ENCODE measurements at places on chromosomes 2 and 18.

DNA sequence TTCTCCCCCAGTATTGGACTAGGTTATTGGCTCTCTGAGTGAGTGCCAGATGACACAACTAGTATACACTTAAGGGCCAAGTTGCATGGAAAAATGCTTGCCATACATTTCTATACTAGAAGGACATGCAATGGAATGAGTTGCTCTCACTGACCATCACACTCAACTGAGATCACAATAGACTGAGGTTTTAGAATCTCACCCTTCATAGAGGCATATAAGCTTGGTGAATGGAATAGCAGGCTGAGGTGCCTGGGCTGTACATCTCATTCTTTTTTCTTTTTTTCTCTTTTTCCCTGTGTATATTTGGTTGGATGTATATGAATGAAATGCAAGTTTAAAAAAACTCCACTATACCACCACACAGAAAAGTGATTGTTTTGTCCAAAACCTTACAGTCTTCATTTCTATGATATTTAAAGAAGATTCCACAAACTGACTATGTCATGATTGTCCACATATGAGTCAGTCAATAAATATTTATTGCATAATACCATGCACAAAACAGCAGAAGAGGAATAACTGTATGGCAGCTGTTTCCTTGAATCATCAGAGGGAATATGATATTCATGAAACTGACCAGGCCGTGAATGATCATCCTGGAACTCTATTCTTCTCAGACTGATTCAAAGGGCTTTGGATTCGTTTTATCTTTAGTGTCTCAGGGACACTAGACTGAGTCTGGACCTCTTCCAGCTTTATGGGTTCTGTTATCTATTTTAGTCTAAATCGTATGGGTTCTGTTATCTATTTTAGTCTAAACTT is 122.6 kb upstream of the STK17B start:
- no peak for DNase-seq

DNA sequence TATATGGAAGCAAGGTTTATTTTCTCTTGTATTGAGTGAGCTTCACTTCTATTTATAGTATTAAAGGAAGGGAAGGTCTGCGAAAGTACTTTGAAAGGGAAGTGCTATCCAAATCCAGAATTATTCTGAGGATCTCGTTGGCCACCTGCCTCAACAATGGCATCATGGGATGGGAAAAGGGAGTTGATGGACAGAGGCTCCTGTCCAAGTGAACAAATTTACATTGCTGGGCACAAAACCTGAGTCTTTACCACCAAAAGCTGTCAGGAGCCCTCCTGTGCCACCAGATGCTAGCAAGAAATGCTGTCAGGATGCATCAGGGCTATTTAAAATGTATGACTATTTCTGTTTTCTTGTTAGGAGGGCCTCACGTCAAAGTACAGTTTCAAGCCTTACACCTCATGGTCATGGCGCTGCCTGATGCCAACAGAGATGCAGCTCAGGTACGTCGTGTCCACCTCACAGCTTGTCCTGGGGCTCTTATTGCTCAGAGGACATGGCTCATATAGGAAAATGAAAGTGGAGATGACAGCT is 157.3 kb downstream of the ARHGAP28 start:
- no peak for DNase-seq

GRCh38 chr18:26971409-26971808 is 105.9 kb upstream of the AQP4 start:
- DNase-seq, result no peak

- DNase-seq, result no peak
Measured at GRCh38 chr2:9971105-9971818, 19.8 kb downstream of the GRHL1 start.

- DNase-seq, result no peak
Measured at GRCh38 chr18:8977701-8978100, 124.8 kb upstream of the NDUFV2 start.

DNA sequence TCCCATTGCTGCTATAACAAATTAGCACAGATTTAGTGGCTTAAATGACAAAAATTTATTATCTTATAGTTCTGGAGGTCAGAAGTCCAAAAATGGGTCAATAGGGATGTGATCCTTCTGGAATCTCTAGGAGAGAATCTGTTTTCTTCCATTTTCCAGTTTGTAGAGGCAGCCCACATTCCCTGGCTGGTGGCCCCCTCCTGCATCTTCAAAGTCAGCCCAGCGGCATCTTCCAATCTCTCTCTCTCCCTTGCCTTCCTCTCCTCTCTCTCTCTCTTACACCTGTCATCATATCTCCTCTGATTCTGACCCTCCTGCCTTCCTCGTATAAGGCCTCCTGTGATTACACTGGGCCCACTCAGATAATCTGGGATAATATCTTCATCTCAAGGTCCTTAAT is 3.9 kb upstream of the AGAP1 start:
- DNase-seq, result no peak

- DNase-seq, result no peak
Measured at GRCh38 chr2:223649554-223650533, 47.7 kb upstream of the SCG2 start.

- DNase-seq, result no peak
Measured at GRCh38 chr2:73267008-73267407, 17.3 kb downstream of the FBXO41 start.

- no peak for DNase-seq
Measured at GRCh38 chr2:138026111-138027020, 62.1 kb downstream of the HNMT start.

DNA sequence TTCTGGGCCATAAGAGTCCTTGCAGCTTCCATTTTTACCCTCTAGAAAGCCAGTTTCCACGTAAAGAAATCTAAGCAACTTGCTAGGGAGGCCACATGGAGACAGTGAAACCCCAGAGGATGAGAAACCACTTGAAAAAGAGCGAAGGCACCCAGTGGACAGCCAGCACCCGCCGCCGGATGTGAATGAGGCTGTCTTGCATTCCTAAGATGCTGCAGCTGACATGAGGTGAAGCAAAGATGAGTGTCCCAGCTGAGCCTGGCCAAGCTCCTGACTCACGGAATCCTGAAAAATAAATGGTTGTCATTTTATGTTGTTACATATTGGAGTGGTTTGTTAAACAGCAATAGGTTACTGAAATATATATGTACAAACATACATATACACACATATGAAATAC is 65.9 kb upstream of the STPG4 start:
- DNase-seq, result no peak

- no peak for DNase-seq
Measured at GRCh38 chr2:204364860-204365535, 180.3 kb upstream of the PARD3B start.

DNA sequence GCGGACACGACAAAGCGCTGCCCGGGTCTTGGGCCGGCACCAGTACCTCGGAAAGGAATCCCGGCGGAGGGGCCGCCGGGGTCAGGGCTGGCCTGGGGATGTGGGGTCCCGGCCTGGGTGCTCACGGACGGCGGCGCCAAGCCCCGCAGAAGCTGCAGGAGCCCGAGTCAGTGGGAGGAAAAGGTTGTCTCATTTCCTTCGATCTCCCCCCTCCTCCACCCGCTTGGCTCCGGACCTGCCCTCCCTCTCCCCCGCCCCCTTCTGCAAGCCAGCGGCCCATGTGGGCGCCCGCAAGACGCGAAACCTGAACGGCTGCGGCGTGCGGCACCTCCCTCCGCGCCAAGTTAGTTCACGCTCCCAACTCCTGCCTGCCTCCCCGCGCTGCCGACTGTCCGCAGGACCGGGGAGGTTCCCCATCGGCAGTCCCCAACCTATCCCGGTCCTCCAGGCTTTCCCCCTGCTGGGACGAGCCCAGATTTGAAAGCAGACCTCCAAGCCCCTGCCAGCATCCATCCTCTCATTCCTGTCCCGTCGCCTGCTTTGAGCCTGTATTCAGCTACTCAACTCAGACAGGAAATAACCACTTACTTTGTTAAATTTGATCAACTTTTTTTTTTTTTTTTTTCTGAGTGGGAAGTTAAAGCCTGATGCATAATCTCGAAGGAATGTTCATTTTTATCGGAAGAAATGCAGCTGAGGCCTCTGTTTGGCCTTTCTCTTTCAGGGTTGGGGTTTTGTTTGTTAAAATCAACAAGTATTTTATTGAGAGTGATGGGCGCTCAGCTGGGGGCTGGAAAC is at the start of gene EVA1A:
Gene EVA1A (minus strand): TSS at position 172 of the 798 bp plus-strand sequence. CDS start 42,799 bp downstream, outside the sequence.
- DNase-seq, result no peak

DNA sequence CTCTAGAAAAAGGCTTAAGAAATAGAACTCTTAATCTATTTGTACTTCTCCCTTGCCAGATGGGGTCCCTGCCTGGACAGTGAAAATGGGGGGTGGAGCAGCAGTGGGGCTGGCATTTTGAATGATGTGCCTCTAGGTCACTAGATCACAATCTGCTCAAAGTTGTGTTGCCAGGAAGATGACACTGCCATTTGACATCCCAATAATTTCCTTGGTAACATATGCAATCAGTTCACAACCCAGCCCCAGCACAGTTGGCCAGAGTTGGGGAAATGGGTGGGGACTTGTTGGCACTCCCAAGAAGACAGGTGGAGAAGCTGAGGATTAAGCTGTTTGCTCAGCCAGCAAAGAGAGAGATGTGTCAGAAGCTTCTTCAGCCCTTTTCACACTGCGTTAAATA is 558.3 kb upstream of the KLHL29 start:
- no peak for DNase-seq

GRCh38 chr2:38622210-38622609 is 19.5 kb upstream of the HNRNPLL start:
- DNase-seq, result no peak

DNA sequence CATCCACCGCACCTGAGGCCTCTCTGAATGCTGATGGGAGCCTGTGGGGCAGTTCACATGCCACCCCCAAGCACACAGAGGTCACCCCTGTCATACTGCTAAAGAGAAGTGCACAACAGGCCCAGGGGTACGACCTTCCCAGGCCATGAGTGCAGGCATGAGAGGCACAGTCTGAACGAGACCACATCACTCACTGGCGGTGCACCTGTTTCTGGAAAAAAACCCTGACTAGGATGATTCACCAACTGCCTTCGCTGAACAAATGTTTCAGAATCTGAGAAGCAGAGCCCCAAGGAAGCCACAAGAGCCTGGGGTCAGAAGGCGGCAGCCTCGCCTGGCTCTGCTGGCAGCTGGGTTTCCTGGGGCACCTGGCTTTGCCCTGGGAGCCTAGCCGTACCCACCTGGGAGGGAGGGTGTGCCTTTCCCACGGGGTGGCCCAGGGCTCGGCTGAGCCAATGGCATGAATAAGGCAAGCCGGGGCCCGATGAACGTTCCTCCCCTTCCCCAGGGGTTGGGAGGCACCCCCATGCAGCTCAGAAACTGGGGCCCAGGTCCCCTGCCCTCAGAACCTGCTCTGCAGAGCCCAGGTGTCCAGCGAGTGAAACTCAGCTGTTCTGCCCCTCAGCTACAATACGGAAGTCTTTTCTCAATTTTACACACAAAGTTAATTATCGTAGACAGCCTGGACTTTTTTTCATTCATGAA is 73.8 kb downstream of the HDAC4 start:
- peak; percentile 72 for DNase-seq

- DNase-seq, result no peak
Measured at GRCh38 chr2:105425936-105426625, 27.2 kb upstream of the FHL2 start.

- no peak for DNase-seq
Measured at GRCh38 chr2:196012314-196012713, 56.3 kb downstream of the DNAH7 start.

DNA sequence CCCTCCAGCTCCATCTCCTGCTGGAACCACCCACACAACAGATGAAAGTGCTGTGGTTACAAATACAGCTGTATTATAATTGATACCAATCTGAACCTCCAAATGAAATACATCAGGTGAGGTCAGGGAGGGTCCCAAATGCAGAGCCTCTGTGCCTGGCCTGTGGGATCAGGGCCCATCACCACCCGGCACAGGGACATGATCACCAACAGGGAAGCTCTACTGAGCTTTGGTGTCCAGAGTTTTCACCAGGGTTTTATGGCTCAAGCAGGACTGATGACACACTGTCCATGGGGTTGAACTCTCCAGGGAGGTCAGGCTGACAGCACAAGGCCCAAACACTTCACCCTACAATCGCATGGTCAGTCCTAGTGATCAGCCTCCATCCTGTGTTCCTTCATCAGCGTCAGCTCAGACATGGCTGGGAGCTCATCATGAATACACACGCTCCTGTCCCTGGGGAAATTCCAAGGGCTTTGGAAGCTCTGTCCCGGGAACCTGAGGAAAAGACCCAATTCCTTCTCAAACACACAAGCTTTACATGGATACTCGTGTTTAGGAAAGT is 3.9 kb upstream of the PXDN start:
- no peak for DNase-seq

- DNase-seq, result no peak
Measured at GRCh38 chr2:64640153-64641044, 13.3 kb downstream of the SERTAD2 start.

GRCh38 chr18:2570772-2571199 is 519 bp downstream of the METTL4 start:
- DNase-seq, result no peak

DNA sequence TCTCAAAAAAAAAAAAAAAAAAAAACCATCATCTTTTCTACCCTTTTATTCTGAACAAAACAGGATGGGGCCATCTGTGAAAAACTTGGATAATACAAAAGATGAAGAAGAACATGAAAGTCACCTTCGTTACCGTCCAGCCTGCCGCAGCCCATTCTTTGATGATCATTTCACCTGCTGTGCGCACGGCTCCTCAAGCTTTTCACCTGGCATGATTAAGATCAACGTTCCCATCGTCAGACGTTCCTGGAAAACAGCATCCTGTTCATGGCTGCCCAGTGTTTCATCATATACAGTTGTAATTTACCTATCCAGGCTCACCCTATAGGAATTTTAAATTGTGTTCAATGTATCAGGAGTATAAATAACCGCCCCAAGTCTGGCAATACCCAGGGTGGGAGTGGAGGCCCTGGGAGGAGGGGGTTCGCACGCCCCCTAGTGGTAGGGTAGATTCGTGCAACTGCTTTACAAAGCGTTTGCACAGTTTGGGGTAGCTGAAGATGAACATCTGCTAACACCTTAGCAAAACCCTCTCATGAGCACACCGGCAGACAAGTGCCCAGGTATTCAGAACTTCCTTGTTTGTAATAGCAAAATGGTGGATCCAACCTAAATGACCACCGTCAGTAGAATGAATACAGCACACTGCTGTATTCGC is 49.0 kb upstream of the GLI2 start:
- DNase-seq, result no peak

DNA sequence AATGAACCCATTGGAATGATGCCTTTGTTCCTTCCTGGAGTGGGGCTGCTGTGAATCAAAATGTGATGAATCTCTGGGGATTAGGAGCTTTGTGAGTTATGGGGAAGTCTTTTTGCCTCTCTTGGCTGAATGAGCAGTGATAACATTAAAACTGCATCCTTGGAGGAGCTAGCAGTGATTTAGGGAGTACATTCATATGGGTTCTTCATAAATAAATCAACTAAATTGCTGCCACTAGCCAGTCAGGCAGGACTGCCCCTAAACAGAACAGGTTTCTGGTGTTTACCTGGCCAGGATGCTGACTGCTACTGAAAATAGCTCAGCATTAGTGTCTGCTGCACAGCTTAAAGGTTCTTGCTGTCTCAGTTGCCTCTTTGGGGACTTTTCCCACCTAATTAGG is 244.5 kb upstream of the MEX3C start:
- no peak for DNase-seq

- no peak for DNase-seq
Measured at GRCh38 chr2:135124924-135125886, 73.1 kb downstream of the RAB3GAP1 start.

GRCh38 chr2:20439503-20439902 is 7.4 kb upstream of the RHOB start:
- DNase-seq, result no peak
